Left ventricle myocardium superior (tissue), 1 donor: ENCODE measurements at places on chromosomes 5 and 9. TPM values are rescaled to one million over a fixed set of nuclear protein-coding genes. Genes with fewer than 3 reads are reported as not detected.

GRCh38 chr9:6640268-6641051, 5.1 kb downstream of the GLDC start:
- DNase-seq = no peak

DNA sequence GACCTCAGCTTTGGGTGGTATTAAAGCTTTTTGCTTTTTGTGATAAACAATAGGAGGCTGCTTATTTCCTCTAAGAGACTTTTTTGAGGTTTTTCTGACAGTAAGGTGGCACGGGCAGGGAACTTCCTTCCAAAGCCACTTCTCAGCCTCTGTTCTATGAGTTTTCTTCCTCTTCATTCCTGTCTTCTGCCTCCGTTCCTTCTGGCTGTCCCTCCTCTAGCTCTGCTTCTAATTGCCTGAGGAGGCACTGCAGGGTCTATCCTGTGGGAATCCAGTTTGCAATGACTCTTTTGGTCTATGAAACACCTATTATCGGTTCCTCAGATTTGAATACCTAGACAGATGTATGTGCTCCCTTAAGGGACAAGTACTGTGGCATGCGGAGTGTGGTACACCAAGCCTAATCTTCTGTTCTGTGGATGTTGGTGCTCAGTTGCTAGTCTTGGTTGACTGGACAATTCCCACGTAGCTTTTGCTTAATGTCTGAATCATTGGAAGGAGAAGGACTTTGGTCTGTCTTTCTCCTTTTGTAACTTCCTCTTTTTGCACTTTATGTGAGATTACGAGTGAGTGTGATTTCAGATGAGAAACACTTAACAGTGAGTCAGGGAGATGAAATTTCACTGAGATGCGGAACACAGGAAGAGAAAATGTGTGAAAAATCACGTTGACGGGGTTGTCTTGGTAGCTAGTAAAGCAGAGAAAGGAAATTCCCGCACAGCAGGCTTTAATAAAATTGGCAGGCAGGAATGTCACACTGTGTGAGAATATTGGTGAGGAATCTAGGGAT, 305.2 kb downstream of the EFNA5 start:
- no peak for DNase-seq

Gene C9orf57
- not detected for total RNA-seq

GRCh38 chr5:2260211-2261003, 377.7 kb upstream of the IRX4 start:
- DNase-seq = no peak

- DNase-seq = no peak
These were observed 202.0 kb downstream of the FSTL4 start for GRCh38 chr5:133410335-133410828.

DNA sequence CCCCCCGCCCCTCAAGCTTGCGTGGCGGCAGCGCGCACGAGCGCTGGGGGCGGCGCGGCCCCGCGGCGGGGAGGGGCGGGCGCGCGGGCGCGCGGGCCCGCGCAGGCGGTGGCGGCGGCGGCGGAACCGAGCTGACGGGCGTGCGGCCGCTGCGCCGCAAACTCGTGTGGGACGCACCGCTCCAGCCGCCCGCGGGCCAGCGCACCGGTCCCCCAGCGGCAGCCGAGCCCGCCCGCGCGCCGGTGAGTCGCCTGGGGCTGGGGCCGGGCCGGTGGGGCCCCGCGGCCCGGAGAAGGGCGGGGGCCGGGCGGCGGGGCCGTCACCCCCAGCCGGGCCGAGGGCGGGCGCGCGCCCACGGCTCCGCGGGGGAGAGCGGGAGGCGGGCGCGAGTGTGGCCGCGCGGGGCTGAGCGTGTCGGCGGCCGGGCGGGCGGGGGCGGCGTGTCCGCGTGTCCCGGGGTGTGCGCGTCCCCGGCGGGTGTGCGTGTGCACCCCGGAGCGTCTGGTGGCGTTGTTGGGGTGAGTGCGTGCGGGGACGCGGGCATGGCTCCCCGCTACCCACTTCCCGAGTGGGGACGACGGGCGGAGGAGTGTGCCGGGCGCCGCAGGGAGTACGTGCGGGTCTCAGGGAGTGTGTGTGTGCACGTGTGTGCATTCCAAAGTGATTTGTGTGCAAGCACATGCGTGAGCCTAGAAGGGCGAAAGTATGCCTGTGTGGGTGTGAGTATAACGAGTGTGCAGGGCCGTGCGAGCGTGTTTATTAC, at the start of gene NEK6:
NEK6 (plus strand) TSS at position 106 of the 763 bp plus-strand sequence. CDS start 44,016 bp downstream, outside the sequence.
- DNase-seq = peak; percentile 70
